ENCODE measurements at places on chromosomes 3 and 15.

DNA sequence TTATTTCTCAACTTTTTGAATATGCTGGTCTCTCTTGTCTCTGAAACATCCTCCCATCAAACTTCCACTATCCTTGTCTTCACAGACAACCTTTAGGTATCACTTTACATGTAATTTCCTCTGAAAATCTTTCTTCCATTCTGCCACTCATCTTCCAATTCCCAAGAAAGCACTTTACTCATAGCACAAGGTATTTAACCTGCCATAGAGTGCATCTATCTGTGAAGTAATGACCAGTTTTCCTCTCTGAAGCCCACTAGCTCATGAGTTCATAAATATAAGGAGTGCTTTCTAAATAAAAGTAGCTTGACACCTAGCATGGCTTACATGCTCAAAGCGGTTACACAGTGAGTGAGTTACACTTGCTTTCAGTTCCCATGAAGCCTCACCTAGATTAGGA lies 160.7 kb upstream of the CMC1 start:
- DNase-seq = no peak

GRCh38 chr15:84629033-84629432 lies 25.1 kb downstream of the WDR73 start:
- no peak for DNase-seq

DNA sequence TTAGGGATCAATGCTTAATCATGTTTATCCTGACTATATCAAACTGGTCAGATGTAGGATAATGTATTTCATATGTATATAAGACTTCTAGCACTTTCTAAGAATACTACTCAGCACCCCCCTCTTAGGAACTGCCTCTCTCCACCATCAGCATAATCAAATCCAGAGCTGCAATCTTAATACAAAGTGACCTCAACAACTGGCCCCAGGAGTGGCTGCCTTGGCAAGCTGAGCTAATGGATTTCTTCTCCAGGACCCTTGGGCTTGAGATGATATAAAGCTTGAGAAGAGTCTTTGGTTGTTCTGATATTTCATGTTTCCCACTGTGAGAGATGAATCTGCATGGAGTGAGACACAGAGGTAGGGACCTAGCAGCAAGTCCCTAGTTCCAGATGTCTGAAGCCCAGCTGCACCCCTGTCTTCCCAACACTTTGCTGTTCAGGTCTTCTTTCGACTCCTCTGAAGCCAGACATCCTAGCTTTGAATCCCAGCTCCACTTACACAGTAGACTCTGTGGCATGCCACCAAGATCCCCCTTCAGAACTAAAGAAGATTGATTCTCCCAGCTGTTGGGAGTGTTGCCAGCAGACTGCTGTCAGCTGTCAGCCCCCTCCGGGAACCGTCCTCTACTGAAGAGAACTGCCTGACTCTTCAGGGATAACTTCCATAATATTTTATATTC lies 309.3 kb upstream of the UBE2E2 start:
- no peak for DNase-seq

- no peak for DNase-seq
Observed at GRCh38 chr3:16697443-16698147, 92.4 kb upstream of the DAZL start.

DNA sequence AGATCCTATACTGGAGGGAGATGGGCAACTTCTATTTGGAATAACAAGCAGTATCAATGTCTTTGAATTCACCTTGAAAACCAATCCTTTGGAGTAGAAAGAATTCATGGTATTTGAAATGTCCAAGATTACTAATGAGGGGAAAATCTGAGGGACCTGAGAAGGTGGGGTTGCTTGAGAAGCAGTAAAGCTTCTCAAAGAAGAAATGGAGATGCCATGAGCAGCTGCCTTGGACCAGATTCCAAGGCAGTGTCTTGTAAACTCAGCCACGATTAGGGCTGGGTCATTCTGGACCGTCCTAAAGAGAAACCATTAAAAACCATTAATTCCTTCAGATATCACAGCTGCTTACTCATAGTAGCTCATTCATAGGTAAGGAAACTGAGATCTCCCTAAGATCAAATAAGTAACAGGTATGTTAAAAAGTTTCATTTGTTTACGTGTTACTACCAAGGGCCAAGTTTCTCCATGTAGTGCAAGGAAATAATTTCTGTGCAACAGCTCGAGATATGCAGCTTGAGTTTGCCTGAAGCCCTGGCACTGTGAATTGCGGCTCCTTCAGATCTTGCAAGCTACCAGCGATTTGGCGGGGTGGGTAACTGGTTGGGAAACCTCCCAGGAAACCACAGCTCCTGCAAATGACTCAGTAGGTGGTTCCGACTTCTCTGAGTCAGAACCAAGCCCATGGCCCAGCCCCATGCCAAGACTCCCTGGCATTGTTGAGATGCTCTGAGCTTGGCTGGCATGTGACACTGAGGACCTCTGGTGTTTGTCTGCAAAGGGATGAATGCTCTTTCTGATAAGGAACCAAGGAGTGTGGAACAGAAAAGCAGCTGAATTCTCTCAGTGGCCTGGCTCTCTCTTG lies 296.8 kb downstream of the RORA start:
- DNase-seq = peak; percentile 71

DNA sequence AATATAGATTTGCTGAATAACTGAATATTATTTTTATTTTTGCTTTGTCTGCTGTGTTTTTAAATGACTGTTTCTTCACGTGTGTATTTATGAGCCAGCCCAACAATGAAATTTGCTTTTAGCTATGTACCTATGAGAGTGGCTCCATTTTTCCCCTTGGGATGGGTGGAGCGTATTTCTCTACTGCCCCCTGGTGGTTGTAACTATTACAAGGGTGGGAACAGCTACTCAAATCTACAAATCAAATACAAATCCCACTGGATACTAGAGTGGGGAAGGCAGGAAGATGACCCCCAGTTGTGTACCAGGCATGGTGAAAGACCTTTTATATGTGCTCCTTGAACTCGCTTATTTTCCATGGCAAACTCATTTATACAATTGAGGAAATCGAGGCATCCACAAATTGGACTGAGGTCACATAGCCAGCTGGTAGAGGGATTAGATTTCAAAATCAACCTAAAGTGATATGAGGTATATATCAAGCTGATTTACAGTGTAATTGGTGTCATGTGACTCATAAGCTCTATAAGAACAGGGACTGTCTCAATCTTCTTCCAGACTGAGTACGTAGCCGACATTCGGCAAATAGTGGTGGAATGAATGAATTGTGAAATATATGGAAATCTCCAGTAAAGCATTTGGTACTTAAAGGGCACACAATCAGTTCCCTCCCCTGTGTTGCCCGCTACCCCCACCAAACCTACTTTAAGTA lies 69.5 kb upstream of the VEPH1 start:
- DNase-seq = no peak

DNA sequence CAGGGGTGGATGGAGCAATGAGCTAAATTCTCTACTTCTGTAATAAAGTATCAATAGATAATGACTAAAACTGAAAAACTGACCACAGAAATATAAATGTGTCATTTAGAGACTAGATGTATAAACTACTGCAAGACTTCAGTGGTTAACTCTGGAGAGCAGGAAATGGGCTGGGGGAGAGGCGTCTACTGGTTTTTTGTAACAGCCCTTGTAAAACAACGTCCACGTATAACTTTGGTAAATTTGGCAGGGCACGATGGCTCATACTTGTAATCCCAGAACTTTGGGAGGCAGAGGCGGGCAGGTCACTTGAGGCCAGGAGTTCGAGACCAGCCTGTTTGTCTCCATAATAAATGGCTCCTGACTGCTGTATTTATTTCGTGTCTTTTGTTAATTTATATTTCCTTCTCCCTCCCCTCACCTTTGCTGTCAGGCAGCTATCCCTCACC lies 12.5 kb downstream of the RAB27A start:
- DNase-seq = peak; percentile 16

DNA sequence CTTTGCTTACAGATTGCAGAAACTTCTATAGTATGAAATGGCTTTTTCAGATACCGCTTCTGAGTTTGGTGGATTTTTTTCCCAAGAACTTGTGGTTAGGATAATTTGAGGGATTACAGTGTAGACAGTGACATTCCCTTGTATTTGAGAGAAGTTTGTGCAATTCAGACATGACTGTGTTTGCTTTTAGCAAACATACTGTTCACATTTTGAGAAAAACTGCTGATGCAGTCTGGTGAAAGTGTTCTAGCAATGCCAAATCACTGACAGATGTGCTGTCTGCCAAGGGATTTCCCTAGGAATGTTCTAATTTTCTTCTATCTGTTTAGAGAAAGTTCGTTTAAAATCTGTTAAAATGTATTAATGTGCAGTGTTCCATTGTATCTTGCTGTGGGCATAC lies 652.6 kb downstream of the FHIT start:
- no peak for DNase-seq

DNA sequence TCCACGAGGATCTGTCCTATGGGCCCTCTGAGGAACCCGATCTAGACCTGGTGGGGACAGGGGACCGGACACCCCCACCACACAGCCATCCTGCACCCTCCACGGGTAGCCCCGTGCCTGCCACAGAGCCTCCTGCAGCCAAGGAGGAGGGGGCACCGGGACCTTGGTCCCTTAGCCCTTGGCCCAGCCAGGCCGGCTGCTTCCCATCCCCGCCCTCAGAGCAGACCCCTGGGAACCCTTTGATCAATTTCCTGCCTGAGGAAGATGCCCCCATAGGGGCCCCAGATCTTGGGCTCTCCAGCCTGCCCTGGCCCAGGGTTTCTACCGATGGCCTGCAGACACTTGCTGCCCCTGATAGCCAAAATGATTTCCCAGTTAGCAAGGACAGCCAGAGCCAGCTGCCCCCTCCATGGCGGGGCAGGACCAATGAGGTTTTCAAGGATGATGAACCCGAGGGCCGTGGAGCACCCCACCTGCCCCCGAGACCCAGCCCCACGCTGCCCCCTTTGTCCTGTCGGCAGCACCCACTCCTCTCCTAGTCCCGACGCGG lies 91.5 kb downstream of the TBC1D2B start:
- no peak for DNase-seq

- no peak for DNase-seq
Observed at GRCh38 chr15:34279368-34279767, 54.6 kb downstream of the EMC4 start.

DNA sequence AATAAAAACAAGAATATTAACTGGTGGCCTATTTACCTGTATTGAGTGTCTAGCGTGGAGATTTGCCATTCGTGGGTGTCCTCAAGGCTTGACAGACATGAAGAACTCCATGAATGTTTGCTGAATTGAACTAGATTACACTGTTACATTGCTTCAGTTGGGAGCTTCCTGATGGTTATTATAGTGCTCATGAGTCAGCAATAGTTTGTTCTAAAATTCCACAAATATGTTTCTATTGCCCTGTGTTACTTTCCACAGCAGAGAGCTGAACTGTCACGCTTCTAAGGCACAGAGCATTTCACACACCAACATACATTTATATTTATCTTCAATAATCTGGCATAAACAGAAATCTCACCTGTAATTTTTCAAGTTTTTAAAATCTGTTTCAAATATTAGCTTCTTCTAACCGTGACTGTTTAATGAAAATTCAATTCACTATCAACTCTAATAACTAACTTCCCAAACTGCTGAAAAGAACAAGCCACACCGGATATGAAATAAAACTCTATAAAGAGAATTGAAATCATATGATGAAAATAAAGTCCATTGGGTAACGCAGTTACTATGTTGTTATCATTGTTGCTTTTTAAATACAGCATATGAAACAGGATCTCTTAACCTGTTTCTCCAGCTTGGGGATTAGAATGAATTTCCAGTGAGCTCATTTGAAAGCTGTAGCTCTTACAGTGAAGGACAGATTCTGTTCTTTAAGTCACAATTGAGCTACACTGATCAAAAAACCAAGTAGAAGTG lies 61.2 kb upstream of the MCF2L2 start:
- DNase-seq = no peak

DNA sequence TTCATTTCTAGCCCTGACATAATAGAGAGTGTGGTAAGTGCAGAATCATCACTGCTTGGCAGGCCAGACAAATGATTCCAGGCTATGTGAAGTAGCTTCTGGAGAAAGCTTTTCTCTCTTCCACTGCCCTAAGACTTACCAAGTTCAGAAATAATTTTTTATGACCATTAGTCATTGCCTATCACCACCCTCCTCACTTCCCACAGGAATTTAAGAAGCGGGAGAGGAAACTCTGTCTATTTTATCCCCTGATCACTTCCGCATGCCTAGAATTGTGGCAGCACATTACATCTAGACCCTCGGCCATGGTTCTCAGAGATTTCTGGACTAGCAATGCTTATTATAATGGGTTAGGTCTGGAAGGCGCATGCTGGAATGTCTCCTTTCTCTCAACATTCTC lies 397.8 kb upstream of the NR2F2 start:
- DNase-seq = no peak

- no peak for DNase-seq
Observed at GRCh38 chr15:71154607-71155200, 39.4 kb downstream of the THSD4 start.

GRCh38 chr3:136023264-136023978 lies 57.9 kb downstream of the PPP2R3A start:
- no peak for DNase-seq

- no peak for DNase-seq
Observed at GRCh38 chr15:86649277-86649676, 569.6 kb downstream of the AGBL1 start.

DNA sequence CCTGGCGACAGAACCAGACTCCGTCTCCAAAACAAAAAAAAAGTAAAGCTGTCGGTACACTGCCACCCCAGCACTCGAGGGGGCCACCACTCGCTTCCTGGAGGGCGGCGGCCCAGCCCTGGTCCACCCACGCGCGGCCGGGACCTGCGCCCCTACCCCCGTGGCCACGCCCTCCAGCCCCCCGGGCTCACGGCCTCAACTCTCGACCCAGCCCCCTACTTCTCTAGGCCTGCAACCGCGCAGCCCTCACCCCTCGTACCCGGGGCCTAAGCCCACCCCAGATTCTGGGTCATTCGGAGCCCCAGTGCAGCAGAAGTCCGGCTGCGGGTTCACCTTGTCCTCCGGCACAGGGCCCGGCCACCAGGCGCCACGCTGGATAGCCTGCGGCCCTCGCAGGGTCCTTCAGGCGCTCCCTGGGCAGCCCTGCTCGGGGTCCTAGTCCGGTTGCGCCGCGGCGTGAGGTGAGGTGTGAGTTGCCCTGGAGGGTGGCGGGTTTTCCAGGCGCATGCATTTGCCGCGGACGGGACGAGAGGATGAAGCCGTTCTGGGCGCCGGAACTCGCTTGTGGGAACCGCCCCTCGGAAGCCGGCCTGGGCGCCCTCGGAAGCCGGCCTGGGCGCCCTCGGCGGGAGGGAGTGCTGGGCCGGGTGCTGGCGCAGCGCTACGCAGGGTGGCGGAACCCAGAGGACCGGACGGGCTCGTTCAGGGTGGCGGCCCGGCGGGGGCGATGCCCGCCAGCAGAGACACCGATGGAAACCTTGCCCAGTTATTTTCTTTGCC lies 32.3 kb downstream of the SPINK8 start:
- peak; percentile 87 for DNase-seq

- no peak for DNase-seq
Observed at GRCh38 chr3:118628704-118629341, 405.8 kb downstream of the IGSF11 start.

GRCh38 chr3:107431246-107432012 lies 54.2 kb downstream of the CCDC54 start:
- peak; percentile 20 for DNase-seq
